ENCODE measurements at places on chromosomes 13 and 19.
A peak's percentile ranks its signal among the peaks of the same experiment; 100 is the strongest.

GRCh38 chr13:40648040-40648439, 18.4 kb downstream of the FOXO1 start:
- DNase-seq: no peak

GRCh38 chr13:96223231-96223630, 133.3 kb downstream of the HS6ST3 start:
- DNase-seq: no peak

- DNase-seq: peak; percentile 53
These were observed 3.7 kb upstream of the IRS2 start for GRCh38 chr13:109790086-109790485.

DNA sequence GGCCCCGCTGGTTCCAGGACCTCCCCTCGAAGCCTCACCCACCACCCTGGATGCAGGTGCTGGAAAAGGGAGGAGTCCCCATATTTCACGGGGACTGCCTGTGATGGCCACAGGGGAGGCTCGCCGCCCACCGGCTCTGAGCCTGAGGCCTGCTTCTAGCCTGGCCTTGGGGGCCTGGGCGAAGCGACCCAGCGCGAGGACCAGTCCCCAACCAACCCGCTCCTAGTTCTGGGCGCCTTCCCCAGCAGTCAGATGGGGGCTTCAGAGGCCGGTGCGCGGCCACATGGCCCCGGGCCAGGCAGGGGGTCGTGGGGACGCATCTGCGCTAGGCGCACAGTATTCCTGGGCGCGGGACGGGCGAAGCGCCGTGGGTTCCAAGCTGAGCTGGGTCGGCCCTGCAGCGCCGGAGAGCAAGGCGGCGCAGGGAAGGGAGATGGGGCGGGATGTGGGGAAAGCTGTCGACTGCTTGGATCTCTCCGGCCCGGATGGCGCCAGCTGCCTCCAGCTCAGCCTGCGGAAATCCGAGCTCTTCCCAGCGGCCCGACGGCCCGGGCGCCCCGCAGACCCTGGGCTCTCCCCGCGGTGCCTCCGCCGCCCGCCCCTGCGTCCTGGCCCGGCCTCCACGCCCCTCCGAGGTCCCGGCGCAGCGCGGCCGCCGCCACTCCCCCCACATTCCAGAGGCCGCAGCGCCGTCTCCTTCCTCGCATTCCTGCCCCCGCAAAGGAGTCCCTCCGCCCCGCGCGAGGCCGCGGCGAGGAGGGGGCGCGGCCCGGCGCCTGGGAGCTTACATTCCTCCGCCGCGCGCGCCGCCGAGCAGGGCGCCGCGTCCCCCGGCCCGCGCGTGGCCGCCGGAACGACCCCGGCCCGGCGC, at the start of gene WTIP:
WTIP (plus strand) TSS at position 788 of the 871 bp plus-strand sequence. CDS start 217 bp downstream, outside the sequence.
- peak; percentile 76 for DNase-seq

Measured in LHCN-M2 (cell line).